Bone marrow (tissue), 2 donors: ENCODE measurements at places on chromosomes 5 and 9.

DNA sequence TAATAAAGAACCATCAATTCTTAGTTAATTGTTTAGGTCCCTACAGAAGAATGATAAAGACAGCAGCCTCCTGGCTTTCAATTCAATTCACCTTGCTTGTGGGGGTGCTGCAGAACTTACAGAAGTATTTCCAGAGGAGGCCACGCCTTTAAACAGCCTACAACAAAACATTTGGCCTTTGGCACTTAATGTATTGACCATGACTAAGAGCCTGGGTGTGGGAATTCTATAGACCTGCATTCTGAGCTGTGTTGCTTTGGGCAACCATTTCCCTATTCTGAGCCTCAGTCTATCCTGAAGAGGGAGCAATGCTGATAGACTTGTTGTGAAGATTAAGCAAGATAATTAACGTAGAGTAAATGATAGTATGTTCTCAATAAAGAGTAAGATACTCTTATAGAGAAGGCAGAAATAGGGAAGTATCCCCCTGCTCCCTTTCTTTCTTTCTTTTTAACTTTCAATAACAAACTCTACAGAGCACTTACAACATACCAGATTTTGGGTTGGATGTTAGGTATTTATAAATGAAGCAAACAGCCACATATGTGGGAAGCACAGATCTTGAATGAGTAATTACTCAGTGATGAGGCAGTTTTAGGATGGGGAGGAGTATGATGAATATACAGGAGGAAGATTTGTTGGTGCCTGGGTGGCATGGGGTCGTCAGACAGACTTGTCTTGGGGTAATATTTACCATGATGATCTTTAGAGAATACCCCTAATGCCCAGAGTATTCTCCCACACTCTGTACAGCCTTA lies 28.4 kb downstream of the PAPPA start:
- no peak for DNase-seq

- DNase-seq, result no peak
These were observed 484.0 kb downstream of the ZNF608 start for GRCh38 chr5:124262470-124262869.

- no peak for DNase-seq
These were observed 63.4 kb downstream of the DIRAS2 start for GRCh38 chr9:90579181-90579580.

DNA sequence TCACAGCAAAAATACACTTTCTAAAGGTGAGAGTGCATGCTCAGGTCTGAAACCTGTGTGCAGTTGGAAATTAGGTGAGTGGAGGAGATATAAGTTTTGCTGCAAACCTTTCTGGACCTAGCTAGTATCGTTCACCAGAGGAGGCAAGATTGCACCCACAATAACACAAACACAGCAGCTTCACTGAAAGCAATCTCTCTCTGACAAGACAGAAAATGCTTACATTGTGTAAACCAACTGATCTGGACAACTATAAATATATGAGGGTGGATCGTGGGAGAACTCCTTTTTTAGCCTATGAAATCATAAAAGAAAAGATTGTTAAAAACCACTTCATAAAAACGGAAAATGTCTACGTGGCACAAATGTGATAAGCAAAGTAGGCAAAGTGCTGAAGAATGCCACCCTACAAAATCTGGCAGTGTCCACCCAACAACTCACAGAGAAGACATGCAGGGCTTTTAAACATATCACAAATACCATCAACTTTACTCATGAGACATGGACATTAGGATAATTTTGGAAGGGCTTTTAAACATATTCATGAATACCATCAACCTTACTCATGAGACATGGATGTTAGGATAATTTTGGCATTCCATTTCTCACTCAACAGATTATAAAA lies 134.3 kb downstream of the CDH18 start:
- DNase-seq, result no peak

GRCh38 chr9:114287001-114287762 lies 35.7 kb upstream of the ORM1 start:
- DNase-seq, result no peak

DNA sequence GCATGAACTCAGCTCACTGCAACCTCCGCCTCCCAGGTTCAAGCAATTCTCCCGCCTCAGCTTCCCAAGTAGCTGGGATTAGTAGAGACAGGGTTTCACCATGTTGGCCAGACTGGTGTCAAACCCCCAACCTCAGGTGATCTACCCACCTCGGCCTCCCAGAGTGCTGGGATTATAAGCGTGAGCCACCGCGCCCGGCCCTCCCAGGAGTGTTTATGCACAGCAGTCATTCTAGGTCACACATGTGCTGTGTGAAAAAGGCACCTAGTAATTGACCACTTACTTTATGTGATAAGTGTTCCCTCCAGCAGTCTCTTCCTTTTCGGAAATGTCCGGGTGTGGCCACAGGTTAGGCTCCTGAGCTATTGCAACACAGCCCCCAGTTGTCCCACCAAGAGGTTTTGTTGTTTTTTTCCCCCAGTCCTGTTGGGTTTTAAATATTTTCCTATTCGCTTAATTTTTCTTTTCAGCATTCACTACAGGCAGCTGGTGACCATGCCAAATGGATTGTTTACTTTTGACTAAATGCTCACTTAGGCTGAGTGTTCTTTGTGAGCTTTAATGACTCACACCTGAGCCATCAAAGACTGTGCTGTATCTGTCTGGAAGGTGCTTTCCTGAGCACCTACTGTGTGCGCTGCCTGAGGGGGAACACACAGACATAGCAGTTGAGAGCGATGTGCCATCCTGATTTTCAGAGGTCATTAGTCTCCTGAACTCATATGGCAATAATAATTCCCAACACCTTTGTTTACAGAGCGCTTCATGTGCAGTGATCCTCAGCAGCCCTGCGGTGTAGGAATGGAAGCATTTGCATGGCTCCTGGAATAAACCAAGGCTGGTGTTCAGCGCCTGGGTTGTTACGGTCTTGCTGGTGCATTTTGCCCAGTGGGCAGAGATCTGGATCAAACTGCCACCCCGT lies 94.3 kb downstream of the MVB12B start:
- DNase-seq, result no peak

DNA sequence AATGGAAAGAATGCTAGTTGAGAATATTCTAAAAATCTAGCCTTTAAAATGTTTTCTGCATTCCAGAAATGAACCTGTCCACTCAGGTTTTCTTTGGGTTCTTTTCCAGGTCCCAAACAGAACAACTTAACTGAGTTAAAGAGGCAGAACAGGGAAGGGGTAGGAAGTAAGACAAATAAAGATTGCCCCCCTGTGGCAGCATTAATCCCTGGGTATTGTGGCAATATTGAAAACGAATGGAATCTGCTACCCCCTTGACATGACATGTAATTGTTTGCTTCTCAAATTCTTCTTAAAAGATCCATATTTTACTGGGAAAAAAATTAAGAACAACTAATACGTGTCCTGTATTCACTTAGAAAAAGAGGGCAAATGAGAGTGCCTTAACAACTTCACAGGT lies 9.3 kb upstream of the RBM22 start:
- DNase-seq, result no peak

GRCh38 chr5:141685591-141685990 lies 3.6 kb upstream of the ARAP3 start:
- no peak for DNase-seq

DNA sequence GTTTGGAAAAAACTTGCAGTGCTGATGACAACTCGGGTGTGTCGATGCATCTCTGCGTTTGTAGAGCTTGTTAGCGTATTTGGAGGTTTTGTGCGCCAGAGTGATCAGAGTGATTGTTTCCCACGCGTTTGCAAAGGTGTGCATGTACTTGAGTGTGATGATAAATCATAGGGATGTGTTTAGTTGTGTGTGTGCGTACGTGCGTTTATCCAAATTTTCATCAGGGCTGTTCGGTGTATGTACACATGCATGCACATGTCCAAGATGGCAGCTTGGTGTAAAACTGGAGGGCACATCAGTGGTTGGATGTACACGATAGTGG lies 248 bp upstream of the C1QTNF2 start:
- no peak for DNase-seq

GRCh38 chr5:2657151-2657550 lies 94.3 kb downstream of the IRX2 start:
- no peak for DNase-seq

DNA sequence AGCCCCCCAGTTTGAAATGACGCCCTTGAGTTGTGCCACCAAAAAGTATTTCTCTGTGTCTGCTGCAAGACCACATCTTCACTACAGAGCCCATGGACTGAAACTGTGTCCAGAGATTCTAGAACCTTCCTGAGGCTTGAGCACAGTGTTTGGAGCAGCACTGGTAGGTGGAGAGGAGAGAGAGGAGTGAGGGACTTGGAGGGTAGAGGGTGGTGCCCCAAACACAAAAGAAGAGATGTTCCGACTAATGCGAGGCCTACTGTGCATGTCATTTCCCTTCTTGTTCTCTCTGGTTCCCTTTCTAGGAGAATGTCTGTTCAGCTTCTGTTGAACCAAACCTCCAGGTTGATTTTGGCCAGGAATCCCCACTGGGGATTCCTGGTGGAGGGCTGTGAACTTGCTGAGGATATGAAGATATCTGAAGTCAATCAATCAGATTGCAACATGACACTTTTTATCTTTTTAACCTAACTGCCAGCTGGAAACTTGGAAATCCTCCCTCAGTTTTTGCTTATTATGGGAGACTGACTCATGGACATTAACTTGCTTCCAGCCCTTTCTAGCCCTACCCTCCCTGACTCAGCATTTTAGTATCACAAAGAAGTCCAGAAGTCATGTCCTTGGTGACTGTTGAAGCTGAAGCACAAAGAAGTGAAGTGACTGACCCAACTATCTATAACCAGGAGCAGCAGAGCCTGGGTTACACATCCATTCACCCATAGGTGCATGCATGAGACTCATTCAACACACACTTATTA lies 154.5 kb downstream of the NR3C1 start:
- DNase-seq, result no peak

DNA sequence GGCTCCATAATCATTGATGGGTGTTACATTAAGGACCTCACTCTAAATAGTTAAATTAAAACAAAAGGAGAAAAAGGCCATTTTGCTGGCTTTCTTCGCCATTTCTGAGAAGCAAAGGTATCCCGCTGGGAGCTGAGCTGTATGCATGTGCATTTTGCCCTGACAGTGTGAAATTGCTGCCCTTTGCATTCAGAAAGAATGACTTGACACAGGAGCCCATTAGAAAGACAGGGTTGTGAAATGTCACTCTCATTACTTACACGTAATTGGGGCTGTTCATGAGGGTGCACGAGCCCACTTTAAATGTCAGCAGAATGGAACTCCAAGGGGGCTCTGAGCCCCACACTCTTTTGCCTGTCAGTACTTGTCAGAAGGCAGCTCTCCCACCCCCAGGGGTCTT lies 85.0 kb downstream of the SEMA4D start:
- DNase-seq, result no peak

GRCh38 chr5:122201365-122201764 lies 72.0 kb downstream of the ZNF474 start:
- no peak for DNase-seq

- no peak for DNase-seq
These were observed 9.5 kb downstream of the GRK6 start for GRCh38 chr5:177435847-177436536.

DNA sequence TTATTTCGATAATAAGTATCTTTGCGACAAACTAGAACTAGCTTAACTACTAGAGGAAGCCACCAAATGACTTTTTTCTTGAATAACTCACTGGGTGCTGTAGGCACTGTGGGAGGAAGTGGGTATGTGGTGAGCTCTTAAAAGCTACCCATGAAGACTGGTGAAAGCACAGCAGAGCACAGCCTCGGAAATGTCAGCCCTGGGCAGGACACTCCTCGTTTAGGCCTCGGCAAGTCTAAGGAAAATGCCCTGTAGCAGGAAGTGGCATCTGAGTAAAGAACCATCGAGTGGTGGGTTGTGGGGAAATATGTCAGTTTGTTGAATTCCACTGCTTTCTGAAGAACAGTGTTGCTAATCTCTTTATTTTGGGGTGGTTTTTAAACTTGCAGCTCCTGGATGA lies 44.0 kb upstream of the NCS1 start:
- peak; percentile 78 for DNase-seq

- no peak for DNase-seq
These were observed 34.4 kb downstream of the FEM1C start for GRCh38 chr5:115510145-115510645.

GRCh38 chr5:147918899-147919298 lies 12.6 kb upstream of the C5orf46 start:
- no peak for DNase-seq

GRCh38 chr9:87464992-87465378 lies 32.7 kb upstream of the DAPK1 start:
- DNase-seq, result no peak

- no peak for DNase-seq
These were observed 159.5 kb upstream of the CDH10 start for GRCh38 chr5:24804221-24804681.

DNA sequence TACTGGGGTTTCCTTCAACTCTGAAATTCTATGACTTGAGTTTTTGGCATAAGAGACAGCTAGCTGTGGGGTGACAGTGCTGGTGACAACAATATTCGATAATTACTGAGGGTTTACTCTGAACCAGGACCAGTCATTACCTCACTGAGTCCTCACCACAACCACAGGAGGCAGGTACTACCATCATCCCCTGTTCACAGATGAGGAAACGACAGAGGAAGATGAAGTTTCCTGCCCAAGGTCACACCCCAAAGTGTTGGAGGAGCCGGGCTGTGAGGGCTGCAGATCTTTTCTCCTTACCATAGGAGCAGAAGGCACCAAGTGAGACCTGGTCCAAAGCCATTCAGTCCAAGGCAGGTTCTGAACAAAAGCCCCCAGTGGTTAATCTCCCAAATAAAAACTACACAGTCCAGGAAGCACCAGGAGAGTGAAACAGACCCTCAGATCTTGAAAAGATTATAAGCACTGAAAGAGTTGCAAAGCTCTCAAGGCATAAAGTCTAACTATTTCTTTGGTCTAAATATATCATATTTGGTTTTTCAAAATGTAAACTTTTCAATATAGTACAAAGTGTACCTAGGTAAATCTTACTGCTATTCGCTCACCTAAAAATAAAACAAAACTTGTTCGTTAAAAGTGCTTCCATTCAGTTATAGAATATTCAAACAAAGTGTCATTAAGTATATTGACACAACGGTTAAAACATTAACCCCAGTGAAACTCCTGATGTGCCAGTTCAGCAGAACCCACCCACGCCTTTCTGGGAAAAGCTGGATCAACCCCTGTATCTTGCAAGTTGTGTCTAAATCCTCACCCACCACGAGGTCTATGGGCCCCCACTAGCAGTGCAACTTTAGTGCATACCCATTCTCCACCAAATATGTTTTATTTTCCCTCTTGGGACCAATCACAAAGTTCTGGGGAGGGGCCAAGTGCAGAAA lies 82.6 kb upstream of the EQTN start:
- DNase-seq, result no peak

DNA sequence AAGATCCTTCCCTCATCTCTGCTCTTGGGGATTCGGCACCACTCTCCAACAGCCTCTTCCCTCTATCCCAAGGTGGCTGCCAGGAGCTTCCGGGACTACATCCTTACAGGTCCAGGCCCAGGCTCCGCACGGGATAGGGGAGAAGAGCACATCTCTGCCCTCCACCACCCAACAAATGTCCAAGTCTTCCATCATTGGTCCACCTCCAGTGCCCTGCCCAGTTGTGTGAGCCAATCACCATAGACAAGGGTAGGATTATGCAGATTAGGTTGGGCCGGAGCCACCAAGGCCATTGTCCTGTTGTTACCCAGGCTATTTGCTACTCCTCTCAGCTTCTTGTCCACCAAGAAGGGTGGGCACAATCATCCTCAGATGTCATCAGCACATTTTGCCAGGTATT lies 9.1 kb downstream of the UNC5A start:
- no peak for DNase-seq

- DNase-seq, result no peak
These were observed 107.0 kb downstream of the ACTL7B start for GRCh38 chr9:108748776-108749175.

- no peak for DNase-seq
These were observed 148.0 kb downstream of the TARS1 start for GRCh38 chr5:33588654-33589372.

- no peak for DNase-seq
These were observed 233.6 kb upstream of the SLC24A2 start for GRCh38 chr9:20022410-20022809.
